HuH-7.5 (cell line): ENCODE measurements at places on chromosomes 11 and 22.

GRCh38 chr11:125842321-125842948, 9.3 kb downstream of the PATE4 start:
- no peak for DNase-seq

- no peak for DNase-seq
Observed at GRCh38 chr11:31757260-31757835, 53.8 kb downstream of the PAX6 start.

- DNase-seq, result no peak
Observed at GRCh38 chr22:39984006-39984405, 10.7 kb upstream of the FAM83F start.

DNA sequence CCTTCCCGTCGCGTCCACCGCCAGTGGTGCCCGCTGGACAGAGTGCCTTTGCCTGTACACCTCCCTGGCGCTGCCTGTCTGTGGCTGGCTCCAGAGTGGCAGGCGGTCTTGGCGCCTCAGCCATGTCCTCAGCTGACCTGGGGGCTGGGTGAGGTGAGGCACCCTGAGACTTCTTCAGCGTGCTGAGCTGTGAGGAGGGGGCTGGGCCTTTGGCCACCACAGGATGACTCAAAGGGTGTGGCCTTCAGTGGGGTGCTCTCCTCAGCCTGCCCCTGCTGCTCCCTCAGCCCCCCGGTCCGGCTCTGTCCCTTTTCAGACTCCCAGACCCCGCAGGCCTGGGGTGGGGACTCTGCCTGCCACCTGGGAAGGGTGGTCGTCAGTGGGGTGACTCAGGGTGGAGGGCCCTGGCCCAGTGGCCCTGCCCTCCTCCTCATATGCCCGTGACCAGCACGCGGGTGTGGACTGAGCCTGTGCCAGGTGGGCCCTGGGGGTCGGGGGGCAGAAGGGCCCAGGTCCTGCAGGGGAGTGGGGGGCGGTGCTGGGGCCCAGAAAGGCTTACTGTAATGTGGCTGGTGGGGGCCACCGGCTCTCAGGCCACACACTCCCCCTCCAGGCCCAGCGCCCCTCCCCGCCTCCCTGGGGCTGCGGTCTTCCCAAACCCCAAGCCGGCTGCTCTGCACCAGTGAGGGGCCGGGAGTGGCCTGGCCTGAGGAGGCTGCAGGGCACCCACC, 15.9 kb downstream of the CRELD2 start:
- DNase-seq, result no peak

DNA sequence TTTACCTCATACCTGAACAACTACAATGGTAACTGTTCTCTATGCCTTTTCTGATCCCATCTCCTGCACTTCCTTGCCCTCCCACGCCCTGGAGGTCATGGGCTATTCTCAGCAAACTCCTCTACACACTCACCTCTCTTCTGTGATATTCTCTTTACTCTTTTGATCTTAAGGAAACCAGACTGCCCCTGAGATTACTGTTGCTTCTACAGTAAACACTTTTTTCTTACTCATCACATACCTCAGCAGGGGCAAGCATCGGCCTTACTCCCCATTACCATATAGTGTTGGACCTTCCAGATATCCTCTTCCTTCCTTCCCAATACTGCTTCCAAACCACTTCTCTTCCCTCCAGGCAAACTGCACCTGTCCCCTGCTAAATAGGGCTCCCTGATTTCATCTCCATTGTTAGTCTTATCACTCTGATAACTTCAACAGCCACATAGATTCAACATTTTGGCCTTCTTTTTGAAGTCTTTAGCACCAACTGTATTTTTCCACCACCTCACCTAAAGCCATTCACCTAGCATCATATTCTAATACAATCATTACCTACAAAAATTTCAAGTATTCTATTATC, 141.2 kb downstream of the RBFOX2 start:
- DNase-seq, result no peak

- no peak for DNase-seq
Observed at GRCh38 chr11:132670921-132671675, 861.2 kb downstream of the OPCML start.

DNA sequence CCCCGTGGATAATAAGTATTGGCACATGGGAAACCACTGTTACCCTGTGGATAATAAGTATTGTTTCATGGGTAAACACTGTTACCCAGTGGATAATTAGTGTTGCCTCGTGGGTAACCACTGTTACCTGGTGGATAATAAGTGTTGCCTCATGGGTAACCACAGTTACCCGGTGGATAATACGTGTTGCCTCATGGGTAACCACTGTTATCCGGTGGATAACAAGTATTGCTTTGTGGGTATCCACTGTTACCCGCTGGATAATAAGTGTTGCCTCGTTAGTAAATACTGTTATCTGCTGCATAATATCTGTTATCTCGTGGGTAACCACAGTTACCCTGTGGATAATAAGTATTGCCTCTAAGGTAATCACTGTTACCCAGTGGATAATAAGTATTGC, 25.5 kb upstream of the NXPE4 start:
- no peak for DNase-seq

DNA sequence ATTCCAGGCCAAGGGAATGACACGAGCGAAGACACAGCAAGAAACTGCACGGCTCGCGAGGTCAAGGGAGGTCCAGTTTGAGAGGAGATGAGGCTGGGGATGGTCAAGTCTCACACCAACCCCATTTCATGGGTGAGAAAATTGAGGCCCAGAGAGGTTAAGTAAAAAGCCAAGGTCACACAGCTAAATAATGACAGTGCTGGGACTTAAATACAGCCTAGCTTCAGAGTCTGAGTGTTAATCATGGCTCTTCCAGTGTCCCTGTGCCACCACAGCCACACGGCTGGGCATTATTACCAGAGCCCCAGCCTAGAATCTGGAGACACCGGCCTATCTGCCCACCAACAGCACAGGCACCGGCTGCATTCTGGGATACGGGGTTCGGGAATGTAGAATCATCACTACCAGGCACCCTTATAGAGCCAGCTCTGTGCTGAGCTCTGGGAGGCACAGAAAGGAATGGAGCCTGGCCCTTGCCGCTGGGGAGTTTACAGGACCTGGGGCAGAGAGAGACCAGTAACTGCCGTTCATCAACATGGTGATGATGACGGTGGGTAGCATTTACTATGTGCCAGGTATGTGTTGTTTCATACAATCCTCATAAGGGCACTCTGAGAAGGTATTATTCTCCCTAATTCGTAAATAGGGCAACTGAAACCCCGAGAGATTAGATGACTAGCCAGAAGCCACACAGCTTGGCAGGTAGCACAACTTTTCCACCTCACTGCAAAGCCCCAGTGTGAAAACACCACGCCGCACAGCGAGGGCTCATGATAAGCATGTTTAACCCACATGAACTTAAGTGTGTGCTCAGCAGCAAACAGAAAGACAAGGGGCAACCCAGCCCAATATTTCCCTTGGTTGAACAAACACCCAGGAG, 51.8 kb downstream of the CD6 start:
- DNase-seq, result no peak

- no peak for DNase-seq
Observed at GRCh38 chr11:10514202-10514601, 26.8 kb downstream of the RNF141 start.

GRCh38 chr11:124577716-124578427, 8.1 kb downstream of the OR8A1 start:
- no peak for DNase-seq

- DNase-seq, result no peak
Observed at GRCh38 chr22:27609451-27609888, 192.1 kb downstream of the MN1 start.

- no peak for DNase-seq
Observed at GRCh38 chr11:43366677-43367076, 8.0 kb downstream of the TTC17 start.

GRCh38 chr11:65662247-65662798, 393 bp downstream of the RELA start:
- DNase-seq, result no peak

DNA sequence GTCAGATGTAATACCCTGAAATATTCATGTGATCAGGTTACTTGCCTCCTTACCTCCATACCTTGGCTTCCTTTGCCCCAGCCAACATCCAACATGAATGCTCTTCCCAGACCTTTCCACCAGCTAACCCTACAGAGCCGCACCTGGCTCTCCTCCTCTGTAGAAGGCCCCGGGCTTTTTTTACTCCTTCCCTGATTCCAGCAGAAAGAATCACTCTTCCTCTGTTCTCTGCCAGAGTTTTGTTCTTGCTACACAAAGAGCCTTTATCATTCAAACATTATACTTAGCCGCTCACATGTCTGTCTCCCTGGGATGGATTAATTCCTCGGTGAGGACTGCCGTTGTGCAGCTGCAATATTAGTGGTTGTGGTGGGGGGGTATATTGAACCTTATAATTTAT, 116.8 kb upstream of the GRAMD1B start:
- no peak for DNase-seq

DNA sequence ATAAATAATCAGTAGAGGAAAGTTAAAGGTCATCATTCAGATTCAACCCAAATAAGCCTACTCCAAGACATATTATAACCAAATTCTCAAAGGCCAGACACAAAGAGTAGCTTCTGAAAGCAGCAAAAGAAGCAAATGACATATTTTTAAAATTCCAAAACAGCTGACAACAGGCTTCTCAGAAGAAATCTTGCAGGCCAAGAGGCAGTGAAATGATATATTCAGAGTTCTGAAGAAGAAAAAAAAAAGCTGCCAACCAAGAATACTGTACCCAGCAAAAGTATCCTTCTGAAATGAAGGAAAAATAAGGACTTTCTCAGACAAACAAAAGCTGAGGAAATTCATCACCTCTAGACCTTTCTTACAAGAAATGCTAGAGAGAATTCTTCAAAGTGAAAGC, 787.1 kb upstream of the TENM4 start:
- DNase-seq, result no peak

DNA sequence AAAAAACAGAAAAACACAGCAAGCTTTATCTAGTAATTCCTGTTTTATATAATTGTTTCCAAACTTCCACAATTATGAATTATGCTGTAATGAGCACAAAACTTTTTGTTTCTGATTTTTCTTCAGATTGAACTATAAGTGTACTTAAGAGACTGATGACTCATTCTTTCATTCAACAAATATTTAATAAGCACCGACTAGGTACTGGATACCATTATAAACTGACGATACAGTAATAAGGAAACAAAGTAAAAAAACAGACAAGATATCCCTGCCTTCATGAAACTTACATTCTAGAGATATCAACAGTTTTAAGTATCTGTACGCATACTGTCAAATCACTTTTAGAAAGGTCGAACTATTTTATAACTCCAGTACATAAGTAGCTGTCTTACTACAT, 78.6 kb downstream of the ME3 start:
- DNase-seq, result no peak

DNA sequence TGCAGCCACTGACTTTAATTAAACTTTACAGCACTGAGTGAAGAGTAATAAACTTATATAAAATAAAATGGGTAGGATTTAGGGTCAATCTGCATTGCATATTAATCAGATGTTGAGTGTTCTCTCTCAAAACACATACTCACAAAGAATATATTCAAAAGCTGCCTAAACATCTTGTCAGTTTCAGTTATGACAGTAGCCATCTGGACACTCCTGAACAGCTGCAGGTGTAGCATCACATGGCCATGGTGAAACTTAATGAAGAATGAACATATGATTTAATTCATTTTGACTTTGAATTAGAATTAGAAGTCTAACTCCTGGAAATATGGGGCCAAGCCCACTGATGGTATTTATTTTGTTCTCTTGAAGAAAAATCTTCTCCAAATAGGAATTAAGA, 684.3 kb upstream of the RAG2 start:
- no peak for DNase-seq

DNA sequence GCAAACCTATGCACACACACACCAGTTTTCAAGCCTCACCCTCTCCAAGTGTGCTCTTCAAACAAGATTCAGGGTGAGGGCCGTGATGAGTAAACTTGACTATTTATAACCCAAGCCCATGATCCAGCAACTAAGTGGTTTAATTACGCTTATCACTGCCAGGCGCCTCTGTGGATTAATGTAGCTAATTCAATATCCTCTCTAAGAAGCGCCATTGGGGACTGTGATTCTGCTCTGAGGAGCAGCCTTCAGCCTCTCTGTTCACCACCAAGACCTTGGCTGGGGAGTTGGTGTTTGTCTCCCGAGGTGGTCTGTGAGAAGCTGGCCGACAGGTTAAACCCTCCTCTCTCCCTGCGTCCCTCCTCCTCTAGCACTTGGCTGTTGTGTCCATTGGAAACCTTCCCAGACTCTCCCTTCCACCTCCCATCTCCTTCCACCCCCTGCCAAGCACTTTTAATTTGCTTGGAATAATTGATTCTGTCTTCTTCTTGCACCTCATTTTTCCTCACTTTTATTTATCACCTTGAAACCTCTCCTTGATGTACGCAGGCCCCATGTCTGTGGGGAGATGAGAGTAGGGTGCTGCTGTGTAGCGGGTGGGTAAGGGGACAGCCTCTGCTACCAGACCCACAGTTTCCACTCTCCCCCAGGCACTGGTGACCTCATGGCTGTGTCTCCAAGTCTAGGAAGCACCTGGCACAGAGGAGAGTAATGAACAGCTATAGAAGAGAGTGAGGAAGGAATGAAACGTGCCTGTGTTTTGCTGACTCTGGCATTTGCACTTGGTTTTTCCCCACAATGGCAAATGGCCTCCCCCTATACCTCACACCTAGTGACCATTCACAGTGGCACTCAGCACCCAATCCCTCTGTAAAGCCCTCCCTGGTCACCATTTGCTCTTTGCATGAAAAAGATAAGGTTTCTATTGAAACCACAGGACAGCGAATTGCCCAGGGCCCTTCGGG, 236.6 kb downstream of the GRIK4 start:
- no peak for DNase-seq

DNA sequence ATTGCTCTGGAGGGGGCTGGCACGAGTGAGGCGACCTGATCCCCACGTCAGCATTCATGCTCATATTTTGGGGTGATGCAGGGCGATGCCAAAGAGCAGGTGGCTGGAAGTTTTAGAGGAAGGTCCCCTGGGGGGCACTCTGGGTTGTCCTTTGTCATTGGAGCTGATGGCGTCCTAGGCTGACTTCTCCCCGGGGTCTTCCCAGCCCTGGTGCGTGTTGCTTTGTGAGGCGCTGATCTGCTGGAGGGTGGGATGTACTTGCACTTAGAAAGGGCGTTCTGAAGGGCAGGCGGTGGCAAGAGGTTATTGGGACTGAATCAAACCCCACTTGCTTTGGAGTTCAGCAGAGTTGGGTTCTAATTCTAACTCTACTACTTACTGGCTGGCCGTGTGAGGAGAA, 313.3 kb downstream of the NTM start:
- DNase-seq, result no peak

DNA sequence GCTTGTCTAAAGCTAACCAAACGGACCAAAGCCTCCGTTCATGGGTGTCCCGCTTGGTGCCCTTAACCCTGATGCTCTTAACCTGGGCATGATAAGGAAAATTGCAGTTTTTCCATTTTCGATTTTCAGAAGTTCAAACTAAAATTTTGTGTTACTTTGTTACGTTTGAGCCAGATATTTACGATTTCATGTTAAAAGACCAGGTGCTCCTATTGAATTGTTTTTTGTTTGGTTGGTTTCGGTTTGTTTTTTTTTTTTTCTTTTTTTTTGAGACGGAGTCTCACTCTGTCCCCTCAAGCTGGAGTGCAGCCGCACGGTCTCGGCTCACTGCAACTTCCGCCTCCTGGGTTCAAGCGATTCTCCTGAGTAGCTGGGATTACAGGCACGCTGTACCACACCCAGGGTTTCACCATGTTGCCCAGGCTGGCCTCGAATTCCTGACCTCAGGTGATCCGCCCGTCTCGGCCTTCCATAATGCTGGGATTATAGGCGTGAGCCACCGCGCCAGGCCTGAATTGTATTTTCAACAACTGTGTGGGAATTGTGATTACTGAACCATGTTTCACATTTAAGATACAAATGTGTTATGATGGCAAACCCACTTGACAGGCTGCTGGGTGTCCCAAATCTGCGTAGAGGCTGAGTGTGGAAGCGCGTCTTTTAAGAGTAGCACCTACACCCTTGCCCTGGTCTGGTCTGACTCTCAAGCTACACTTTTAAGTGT, 864 bp upstream of the USP28 start:
- no peak for DNase-seq
